ENCODE measurements at places on chromosomes 2 and 18. TPM values are rescaled to one million over a fixed set of nuclear protein-coding genes. Genes with fewer than 3 reads are reported as not detected.
A peak's percentile ranks its signal among the peaks of the same experiment; 100 is the strongest.

DNA sequence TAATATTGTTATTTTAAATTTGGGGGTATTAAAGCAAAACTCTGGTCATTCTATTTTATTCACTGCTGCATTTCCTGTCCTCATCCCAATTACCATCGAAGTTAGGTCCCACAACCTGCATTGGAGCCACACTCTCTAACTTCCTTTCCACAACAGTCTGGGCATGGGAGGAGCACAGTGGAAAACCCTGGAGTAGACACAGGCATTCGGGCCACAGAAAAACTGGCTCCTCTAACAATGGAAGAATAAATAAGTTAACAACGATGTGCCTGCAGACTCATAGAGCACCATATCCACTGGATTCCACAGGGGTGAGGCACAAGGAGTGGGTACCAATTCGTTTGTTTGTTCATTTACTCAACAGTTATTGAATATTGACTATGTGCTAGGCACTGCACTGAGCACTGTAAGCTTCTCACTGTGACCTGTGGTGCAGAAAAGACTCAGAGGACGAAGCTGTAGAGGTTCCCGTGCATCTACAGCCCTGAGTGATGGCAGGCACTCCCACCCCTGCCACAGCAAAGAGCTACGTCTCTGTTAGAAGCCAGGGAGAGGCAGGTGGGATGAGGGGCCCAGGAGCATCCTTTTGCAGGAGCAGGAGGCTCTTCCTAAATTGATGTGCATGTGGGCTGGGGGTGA, 154.2 kb upstream of the PGAP1 start:
- peaks cover 83% of the 10 kb centered on the region for H3K36me3 ChIP-seq
- H3K4me1 ChIP-seq = peaks cover 27% of the 10 kb centered on the region
- DNase-seq = no peak
- H3K27ac ChIP-seq = peak overlapping the region; percentile 55

Gene KIAA2012
- not detected for polyA plus RNA-seq

DNA sequence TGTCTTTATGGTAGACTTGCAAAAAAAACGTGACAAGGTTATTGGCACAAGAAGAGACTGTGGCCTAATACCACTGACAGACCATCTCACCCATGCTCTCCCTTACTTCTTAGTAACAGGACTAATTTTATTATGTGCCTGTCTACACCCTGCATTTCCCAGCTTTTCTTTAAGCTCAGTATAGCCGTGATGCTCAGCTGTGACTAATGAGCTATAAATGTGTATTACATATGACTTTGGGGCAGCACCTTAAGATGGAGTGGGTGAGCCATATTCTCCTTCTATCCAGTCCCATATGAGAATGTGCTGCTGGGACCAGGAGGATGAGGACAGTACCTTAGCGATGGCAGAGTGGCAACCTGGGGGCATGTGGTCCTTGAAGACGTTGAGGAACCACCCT, 293.5 kb downstream of the RNF144A start:
- no peaks in the 10 kb centered on the region for H3K27me3 ChIP-seq
- DNase-seq = no peak
- H3K4me1 ChIP-seq = peaks cover 10% of the 10 kb centered on the region
- H3K36me3 ChIP-seq = no peaks in the 10 kb centered on the region

DNA sequence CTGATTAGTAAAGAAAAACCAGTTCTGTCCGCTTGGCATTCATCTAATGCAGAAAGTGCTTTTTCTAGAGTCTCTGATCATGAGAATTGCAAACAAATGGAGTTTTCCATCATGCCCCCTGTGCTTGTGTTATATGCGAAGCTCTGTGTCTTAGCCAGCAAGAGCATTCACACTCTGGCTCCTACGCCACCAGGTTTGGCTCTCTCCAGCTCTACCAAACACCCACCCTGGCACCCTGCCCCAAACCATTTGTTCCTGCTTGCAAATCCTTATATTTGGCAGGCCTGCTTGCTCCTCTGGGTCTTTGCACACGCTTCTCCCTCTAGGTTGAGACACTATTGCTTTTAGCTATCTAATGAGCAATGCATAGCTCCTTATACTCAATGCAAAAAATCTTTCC, 204.1 kb upstream of the CYRIA start:
- H3K4me3 ChIP-seq = no peak overlapping the region
- H3K4me1 ChIP-seq = no peaks in the 10 kb centered on the region
- no peak for DNase-seq
- H3K27ac ChIP-seq = no peak overlapping the region
- H3K36me3 ChIP-seq = no peaks in the 10 kb centered on the region

DNA sequence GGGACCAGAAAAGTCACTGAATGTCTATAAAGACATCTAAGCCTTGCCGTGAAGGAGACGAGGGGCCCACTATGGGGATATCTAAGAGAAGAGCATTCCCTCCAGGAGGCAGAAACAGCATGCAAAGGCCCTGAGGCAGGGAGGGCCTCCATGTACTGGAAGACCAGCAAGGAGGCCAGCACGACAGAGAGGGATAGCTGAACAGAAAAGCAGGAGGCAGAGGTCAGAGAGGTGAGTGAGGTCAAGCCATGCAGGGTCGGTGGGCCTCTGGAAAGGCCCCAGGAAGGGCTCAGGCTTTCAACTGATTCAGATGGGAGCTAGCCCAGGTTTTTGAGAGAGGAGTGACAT, 5.7 kb downstream of the TRABD2A start:
- H3K4me1 ChIP-seq = peaks cover 3% of the 10 kb centered on the region
- H3K4me3 ChIP-seq = no peak overlapping the region
- H3K27ac ChIP-seq = no peak overlapping the region
- DNase-seq = no peak
- H3K27me3 ChIP-seq = peaks cover 11% of the 10 kb centered on the region

DNA sequence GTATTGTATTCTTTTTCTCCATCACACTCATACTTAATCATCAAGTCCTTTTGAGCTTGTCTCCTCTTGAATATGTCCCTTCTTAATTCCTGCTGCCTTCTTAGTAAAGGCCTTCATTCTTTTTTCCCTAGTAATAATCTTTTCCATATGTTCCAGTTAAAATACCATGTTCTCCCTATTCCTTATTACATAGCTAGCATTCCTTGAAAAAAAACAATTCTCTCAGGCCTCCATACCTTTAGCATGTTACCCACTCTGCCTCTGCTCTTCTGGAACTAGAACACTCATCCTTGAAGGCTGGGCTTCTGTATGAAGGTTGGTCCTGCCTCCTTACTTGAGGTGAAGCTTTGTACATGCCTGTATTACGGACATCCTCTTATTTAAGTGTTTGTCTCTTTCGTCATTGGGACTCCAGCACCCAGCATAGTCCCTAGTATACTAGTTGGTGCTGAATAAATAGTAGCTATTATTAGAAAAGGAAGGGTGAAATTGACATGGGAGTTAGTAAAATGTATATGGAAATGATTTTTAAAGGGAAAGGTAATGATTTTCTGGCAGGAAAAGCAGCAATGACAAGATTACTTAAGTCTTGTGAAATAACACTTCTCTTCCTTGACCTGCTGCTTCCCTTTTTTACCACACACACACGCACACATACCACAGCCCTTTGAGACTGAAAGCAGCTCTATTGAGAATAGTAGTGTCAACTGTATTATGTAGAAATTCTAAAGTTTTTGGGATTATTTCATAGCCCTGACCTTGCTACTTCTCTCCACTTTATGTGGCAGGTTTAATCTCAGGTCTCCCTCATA, 45.6 kb downstream of the REL start:
- peak; percentile 87 for DNase-seq
- H3K4me3 ChIP-seq = peak overlapping the region; percentile 67
- peak overlapping the region; percentile 77 for H3K27ac ChIP-seq
- peaks cover 29% of the 10 kb centered on the region for H3K36me3 ChIP-seq

DNA sequence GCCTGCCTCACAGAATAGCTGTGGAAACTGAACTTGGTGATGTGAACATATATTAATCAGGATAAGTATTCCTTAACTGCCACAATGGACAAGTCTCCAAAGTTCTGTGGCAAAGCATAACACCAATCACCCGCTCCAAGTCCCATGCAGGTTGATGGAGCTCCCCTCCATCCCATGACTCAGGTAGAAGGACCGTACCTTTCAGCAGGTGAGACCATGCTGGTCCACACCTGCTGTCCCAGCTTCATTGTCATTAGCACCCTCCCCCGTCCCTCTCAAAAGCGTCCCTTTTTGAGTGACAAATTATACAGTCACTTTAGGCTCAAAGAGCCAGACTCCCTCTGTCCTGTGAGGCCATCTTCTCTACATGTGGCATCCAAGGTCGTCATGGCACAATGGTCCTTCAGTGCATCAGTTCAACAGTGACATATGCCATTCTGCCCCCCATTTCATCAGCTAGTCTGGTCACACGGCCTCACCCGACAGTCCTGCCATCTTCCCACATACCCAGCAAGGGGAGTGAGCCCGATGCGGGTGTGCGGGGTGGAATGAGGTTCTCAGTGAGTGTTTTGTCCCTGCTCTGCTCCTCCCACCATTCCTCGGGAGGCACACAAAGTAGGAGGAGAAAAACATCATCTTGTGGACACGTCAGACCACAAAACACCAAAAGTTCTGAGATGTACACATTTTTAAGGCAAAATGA, 136.7 kb upstream of the MYCN start:
- DNase-seq = no peak
- H3K27ac ChIP-seq = no peak overlapping the region
- H3K27me3 ChIP-seq = no peaks in the 10 kb centered on the region

Gene COMMD1
- polyA plus RNA-seq = 82.1 TPM

DNA sequence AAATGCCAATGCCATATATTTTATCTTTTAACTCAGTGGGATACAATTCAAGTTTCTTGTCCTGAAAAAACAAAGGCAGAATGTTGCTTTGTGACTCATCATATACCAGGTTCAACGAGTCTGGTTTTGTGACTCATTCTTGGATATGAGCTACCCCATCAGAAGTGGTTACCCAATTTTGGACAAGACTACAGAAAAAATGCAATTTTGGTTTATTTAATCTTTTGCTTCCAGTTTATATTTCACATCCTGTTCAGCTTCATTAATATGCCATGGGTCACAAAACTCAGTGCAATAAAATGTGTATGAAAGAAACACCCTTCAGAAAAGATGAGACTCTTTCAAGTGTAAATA, 25.0 kb downstream of the FN1 start:
- peak; percentile 15 for DNase-seq
- peaks cover 7% of the 10 kb centered on the region for H3K27me3 ChIP-seq
- no peak overlapping the region for H3K4me3 ChIP-seq

Gene MERTK
- polyA plus RNA-seq = 4.1 TPM

Gene CACNB4
- polyA plus RNA-seq = 1.9 TPM

DNA sequence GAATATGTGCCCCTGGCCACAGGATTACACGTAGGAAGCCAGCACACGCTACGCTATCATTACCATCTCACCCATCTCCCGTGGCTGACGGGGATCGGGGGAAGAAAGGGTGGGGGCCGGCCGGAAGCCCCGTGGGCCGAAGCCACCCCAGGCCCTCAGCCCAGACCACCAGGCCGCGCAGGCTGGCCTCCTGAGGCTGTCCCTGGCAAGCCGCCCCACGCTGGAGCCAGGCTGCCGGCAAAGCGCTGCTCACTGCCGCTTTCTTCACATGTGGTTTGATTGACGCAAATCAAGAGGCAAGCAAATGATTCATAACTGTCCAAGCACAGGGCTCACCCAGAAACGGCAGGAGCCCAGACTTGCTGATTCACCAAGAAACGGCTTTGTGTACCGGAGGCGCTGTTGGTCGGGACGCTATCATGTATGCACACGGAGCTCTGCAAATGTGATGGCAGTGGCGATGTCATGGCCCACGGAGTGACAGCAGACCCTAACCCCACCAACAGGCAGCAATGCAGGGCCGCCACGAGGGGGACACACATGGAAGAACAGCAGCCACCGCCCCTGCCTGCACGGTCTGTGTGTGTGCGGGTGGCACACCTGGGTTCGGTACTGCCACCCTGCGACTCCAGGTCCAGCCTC, 125.7 kb downstream of the HDAC4 start:
- peak overlapping the region; percentile 93 for H3K27ac ChIP-seq
- H3K4me3 ChIP-seq = peak overlapping the region; percentile 22
- no peaks in the 10 kb centered on the region for H3K36me3 ChIP-seq
- DNase-seq = peak; percentile 98
- no peaks in the 10 kb centered on the region for H3K27me3 ChIP-seq
